Renal pelvis (tissue), 12 donors: ENCODE measurements at places on chromosomes 5 and 9.

DNA sequence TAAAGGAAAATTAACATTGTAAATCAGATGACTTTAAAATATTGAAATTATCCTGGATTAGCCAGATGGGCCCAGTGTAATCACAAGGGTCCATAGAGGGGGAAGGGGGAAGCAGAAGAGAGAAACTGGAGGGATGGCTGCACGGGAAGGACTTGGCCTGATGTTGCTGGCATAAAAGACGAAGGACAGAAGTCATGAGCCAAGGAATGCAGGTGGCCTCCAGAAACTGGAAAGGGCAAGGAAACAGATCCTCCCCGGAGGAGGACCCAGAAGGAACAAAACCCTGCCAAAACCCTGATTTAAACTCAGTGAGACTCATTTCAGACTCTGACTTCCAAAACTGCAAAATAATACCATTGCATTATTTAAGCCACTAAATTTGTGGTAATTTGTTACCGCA, 100.2 kb downstream of the ADAMTS2 start:
- no peak for DNase-seq

DNA sequence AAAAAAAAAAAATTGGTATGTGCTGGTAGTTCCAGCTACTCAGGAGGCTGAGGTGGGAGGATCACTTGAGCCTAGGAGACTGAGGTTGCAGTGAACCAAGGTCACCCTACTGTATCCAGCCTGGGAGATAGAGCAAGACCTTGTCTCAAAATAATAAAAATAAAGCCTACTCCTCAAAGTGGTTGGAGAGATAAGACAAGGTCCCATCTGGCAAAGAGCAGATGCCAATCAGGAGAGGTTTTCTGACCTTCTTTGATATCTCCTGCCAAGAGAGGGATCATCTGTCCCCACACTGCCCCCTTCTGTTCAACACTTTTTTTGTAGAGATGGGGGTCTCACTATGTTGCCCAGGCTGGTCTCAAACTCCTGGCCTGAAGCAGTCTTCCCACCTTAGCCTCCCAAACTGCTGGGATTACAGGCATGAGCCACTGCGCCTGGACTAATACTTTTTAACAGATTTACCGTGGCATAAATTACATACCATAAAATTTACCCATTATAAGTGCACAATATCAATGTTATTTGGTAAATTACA, 64.7 kb downstream of the SH3PXD2B start:
- no peak for DNase-seq

- peak; percentile 40 for DNase-seq
These were observed 85.3 kb upstream of the ADRB2 start for GRCh38 chr5:148740966-148741742.

DNA sequence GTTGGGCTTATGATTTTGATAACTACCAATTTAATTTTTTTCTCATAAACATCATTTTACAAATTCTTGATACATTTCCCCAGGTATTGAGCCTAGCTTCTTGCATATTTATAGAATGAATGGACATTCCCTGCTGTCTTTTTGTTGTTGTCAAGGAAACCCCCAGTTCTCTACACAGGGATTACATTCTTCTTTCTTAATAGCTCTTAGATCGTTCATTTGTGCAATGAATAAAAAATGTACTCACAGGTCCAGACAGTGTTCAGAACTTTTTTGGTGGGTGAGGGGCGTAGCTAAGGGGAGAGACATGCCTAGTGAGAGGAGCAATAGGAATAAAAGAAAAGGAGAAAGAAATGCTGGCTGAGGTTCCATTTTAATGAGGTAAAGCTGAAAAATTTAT, 58.6 kb downstream of the VCAN start:
- DNase-seq, result no peak

DNA sequence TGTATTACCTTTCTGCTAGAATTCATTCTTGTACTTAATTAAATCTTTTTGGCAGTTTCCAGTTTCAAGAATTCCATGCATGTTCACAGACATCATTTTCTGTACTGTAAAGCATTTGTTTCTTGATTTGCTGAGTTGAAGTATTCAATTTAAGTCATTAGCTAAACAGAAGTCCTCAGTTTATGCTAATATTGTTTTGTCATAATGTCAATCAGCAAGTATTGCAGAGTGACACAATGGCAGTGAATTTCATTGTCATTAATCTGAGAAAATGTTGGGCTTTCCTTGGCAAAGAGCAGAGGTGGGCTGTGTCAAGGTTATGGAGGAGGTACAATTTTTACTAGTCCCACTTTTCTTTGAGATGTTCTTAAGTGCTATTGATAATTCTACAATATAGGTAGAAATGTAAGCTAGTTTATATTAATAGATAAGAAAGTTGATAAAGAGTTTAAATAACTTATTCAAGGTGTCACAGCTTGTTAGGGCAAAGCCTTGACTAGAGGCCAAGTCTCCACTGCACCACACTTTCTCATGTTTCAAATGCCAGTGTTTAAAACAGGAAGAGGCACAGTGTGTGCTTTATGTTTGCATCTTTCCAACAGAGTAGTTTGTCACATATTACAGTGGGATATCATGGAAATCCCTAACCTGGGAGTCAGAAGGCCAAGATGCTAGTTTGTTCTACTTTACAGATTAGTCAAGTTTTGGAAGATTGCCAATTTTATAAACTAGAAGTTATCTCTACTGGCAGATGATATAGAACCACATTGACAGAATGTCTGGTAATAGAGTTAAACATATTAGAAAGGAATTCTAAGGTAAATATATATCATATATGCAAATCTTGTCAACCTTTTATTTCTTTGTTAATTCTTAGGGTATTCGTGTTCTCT, 56.3 kb downstream of the SLF1 start:
- no peak for DNase-seq

GRCh38 chr5:100446879-100447430, 88.2 kb upstream of the FAM174A start:
- DNase-seq, result no peak

DNA sequence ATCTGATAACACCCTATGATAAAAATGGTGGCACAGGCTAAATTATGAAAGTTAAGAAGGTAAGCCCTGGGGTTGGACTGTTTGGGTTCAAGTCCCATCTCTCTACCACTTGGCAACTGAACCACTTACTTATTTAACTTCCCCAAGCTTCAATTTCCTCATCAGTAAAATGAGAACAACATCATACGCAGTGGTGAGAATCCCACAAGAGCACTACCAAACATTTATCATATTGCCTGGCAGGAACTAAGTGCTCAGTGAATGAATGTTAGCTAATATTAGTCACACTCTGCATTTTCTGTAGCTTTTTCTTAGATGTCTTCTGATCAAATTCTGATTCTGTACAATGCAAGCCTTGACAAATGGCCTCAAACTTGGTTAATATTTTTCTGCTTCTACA, 306.7 kb downstream of the EBF1 start:
- DNase-seq, result no peak

DNA sequence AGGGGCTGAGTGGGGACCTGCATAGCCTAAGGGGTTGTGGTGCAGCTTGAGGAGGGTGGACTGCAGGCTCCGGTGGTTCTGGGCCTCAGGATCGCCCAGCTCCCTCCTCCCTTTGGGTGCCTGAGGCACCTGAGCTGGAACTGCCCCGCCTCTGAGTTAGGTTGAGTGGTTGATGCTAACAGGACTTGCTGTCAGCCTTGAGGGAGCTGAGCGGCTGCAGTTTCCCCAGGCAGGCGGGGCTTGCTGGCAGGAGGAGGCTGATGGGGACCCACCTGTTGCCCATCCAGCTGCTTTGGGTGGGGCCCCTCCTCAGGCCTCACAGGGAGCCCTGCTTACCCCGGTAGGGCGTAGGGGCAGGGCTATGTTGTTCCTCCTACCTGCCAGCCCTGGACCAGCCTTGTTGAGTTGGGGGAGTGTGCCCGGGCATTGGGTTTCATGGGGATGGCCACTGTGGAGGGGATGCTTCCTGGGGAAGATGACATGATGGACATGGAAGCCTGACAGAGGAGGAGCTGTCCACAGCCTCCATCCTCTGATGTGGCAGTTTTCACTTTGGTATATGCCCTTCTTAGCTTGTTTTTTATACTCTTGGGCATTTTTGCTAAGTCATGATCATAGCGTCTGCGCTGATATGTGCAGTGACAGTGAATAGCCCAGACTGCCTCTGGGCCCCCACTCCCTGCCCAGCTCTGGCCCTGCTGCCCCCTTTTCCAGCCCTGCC, 14.3 kb downstream of the WNK2 start:
- DNase-seq, result no peak

DNA sequence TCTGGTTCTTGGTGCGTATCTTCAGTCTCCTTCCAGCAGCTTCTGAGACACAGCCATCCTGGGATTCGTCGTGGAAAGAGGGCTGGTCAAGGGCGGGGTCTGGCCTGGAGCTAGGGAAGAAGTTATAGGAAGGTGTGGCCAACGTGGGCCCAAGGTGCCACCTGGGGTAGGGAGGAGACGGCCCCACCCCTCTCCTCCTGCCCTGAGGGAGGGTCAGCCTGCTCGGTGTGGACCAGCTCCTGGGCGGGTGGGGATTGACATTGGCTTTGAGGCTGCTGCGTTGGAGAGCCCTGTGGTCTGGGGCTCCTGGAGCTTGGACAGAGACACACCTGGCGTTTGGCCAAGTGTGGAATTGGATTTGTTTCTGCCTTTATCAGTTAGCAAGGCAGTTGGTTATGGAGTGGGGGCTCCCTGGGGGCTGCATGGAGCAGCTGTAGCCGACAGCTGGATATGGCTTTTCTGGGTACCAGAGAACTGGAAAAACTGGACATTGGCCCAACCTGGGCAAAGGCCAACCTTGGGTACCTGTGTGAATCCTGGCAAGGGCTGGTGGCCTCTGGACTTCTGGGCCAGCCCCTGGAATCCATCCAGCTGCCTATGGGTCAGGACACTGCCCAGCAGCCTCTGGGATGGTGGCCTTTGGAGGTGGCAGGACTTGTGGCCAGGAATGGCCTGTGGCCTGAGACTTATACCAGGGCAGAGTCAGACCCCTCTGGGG, 75.7 kb upstream of the PPP1R26 start:
- no peak for DNase-seq

GRCh38 chr9:6960777-6961176, 203.0 kb downstream of the KDM4C start:
- DNase-seq, result no peak

- no peak for DNase-seq
These were observed 5.2 kb downstream of the KIF12 start for GRCh38 chr9:114093761-114094505.

DNA sequence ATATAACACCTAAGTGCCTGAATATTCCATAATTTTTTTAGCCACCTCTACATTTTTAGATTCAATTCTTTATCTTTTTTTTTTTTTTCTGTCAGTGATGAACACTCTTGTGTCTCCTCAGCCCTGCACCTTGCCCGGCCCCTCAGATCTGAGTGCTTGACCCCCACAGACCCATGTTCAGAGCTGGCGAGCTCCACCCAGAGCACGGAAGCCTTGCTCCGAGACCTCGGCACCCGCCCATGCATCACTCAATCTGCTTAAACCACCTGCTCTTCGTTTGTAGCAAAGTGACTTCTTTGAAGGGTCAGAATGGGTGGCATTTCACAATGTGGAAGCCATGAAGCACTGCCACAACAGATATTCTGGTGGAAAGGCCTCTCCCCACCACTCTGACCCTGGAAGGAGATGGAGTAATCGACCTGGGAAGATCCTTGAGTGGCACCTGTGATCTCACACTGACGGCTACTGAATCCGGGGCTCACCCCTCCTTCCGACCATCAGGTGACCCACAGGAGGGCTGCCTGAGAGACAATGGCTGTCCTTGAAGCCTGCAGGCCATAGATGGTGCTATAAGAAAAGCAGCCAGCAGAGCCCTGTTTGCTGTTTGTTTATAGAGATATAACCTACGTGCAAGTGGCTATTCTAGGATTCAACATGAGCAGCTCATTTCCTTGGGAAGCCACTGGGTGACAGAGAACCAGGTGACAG, 261.1 kb upstream of the IRX4 start:
- DNase-seq, result no peak

DNA sequence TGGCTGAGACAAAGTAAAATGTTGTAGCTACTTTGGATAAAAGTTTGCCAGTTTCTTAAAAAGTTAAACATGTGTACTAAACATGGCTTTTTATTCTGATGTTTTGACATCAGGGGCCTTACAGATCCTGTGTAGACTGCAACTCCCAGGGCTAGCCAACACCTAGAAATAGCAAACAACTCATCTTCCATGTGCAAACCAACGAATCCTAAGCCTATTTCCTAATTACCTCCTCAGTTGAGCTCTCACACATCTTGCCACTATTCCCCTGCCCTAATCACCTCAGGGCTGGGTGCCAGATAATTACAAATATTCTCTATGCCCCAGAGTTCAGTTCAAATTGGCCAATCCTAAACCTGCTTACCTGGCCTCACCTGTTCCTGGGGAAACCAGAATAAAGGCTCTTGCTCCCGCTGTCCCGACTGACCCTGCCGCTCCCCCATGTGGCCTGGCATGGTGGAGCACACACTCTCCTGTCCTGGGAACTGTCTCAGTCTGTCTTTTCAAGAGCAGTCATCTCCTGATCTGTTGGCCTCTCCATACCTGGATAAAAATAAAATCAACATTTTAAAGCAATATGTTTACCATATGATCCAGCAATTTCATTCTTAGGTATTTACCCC, 37.1 kb upstream of the FAM169A start:
- DNase-seq, result no peak
